ENCODE measurements at places on chromosomes 12 and 14.

GRCh38 chr12:12158858-12159257 is 88.1 kb downstream of the BCL2L14 start:
- no peak for DNase-seq

DNA sequence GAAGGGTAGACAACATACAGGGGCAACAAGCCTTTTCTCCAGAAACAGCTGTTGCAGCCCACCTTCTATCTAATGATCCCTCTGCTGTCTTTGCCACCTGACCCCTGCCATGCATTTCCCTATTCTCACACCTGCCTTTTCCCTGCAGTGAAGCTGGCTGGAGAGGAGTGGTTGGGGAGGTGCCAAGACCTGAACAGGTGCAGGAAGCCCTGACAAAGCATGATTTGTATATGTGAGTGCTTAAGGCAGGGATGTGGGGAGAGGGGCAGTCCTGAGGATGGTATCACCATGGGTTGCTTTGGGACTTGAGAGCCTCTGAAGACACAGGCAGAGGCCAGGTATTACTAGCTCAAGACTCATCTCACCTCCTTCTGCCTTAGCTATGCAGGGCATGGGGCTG is 2.9 kb upstream of the PFDN5 start:
- no peak for DNase-seq

GRCh38 chr14:71481021-71481654 is 451.1 kb upstream of the RGS6 start:
- DNase-seq, result peak; percentile 4

DNA sequence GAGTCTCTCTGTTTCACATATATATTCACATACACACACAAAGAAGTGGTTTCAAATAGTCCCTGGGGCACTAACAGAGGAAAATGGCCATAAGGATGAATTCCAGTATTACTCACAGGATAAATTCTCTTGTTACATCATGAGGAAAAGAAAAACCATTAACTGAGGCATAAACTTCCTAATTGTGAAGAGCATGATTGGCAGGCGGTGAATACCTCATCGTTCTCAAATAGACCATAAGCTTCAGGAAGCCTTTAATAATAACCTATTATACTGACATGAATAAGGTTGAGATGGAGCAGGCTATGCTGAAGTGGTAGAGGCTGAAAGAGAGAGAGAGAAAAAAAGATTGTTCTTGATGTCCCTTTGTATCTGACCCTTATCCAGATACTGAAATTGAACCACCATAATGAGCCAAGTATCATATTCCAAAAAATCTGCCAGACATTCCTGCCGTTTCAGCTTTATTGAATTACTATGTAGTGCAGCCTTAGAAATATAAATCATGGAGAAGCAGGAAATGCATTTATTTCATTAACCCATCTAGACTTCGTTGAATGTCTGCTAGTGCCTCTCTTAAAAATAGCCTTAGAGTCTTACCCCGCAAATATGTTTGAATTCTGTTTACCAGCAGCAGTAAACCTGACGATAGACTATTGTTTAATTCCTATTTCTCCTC is 86.8 kb downstream of the NUAK1 start:
- no peak for DNase-seq

- DNase-seq, result no peak
Measured at GRCh38 chr12:7091660-7092228, 501 bp downstream of the C1R start.

DNA sequence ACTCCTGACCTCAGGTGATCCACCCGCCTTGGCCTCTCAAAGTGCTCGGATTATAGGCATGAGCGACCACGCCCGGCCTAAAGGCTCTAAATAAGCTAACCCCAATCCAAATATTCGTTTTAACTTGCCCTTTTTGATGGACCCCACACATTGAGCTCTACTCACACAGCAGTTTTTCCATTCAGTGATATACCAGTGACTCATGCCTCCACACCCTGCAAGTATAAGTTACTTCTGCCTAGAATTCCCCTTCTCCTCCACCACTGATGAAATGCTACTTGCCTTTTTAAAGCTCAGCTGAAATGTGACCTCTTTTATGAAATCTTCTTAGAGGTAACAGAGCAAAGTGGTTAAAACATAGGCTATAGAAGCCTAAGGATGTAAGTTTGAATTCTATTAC is 68.8 kb downstream of the EXOC5 start:
- DNase-seq, result no peak

- DNase-seq, result no peak
Measured at GRCh38 chr12:124217508-124218242, 77.2 kb upstream of the RFLNA start.

DNA sequence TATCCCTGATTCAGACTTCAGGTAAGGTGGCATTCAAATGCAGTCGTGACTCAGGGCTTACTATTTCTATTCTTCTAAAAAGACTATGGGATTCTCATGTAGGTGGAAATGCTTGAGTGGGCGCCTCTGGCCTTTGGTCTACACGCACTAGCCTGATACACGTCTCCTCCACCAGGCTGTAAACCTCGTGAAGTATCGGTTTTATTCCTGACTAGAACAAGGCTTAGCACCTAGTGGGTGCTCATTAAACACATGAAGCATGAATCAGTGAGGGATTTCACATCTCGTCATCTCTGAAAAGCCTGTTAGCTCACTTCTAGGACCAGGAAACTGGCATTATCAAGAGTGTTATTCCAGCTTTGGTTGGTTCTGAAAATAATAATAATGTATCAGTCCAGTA is 17.7 kb upstream of the HNF1A start:
- DNase-seq, result no peak

DNA sequence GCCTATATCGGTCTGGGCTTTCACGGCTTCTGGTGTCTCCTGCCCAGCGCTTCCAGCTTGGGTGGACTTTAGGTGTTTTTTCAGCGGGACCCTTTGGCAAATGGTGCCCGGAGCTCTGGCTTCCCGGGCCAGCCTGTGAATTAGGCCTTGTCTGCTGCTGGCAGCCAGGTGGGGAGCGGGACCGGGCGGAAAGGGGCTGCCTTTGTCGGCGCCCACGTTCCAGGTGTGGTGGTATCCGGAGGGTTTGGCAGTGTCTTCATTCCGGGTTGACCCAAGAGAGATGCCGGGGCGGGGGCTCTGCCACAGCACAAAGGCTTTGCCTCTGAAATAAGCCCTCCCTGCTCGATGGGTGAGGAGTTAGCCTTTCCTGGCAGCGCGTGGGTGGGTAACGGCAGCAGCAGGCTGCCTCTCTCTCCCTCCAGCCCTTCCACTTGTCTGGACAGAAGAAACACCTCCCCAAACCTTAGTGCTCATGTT is 9.5 kb downstream of the RFLNA start:
- DNase-seq, result no peak

- DNase-seq, result peak; percentile 64
Measured at GRCh38 chr12:121711361-121712189, 977 bp upstream of the TMEM120B start.

DNA sequence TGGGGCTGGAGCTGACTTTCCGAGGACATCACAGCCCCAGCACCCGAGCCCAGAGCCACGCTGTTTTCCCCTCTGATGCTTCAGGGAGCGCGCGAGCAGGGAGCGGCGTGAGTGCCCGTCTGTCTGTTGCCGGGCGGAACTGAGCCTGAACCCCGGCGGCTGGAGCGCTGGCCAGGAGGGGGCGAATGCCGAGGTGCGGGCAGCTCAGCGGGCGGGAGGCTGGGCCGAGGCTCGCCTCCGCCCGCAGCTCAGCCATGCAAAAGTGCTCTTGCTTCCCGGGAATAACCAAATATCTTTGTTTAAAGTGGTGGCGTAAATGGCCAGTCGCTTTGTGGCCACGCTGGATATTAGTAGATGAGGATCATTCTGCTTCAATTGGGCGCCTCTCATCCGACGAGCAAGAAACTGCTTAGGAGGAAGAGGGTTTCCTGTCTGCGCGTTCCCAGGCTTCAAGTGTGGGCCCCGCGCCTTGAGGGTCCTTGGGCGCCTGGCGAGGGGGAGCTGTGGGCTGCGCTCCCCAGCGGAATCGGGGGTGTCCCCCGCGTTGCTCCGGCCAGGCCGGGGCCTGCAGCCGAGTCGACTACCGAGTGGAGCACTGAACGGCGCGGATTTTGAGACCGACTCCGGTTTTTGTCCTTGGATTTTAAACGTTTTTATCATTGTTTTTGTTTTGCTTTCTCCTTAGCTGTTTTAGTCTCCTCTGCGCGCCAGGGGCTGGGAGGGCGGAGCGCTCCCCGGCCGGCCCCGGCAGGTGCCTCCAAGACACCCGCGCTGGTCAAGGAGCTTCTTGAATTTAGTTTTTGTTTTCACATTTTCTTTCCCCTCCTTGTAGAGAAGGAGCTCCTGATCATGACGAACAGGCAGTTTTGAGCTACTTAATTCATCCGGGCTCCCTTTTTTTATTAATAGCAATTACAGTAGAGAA is 831 bp upstream of the NKX2-1 start:
- DNase-seq, result peak; percentile 47

GRCh38 chr14:42224053-42224888 is 617.6 kb downstream of the LRFN5 start:
- peak; percentile 60 for DNase-seq

- no peak for DNase-seq
Measured at GRCh38 chr14:35910191-35910590, 84.1 kb downstream of the BRMS1L start.

- no peak for DNase-seq
Measured at GRCh38 chr14:40623643-40624042, 983.0 kb upstream of the LRFN5 start.
